Ascending aorta (tissue), 2 donors: ENCODE measurements at places on chromosomes 4 and X. TPM values are rescaled to one million over a fixed set of nuclear protein-coding genes. Genes with fewer than 3 reads are reported as not detected.

DNA sequence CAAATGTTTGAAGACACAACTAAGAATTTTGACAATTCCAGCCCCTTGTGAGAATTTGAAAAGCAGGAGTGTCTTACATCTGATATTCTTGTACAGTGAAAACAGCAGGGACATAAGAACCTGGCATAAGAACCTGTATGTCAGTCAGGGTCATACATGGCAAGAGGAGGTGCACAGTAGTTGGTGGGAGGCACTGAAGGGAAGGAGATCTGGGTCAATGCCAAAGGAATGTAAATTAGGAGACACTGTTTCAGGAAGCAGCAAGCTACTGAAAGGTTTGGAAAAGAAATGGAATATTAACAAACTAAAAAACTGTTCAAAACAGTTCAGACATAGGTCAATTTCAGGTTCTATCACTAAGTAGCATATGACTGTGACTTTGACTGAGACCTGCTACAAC is 25.0 kb upstream of the SPP1 start:
- no peak for DNase-seq

- no peak for DNase-seq
Observed at GRCh38 chr4:129164243-129164642, 68.3 kb downstream of the C4orf33 start.

DNA sequence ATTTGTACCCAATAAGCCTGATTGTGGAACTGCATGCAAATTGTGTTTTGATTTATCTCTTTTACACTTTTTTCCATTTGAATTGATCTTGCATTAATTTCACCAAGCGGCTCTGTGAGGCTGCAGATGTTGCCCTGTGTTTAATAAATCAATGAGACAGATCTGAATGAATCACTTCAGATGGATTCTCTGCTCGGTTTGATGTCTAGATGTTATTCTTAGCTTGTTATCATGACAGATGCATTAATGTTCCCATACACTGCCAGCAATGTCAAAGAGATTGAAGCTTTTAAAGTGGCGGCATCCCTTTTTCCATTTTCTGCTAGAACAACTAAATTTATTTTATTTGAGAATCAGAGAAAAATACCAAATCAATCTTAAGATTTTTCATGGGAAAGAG is 6.3 kb downstream of the DACH2 start:
- no peak for DNase-seq

GRCh38 chr4:95093460-95093859 is 335.7 kb downstream of the BMPR1B start:
- DNase-seq = no peak

GRCh38 chr4:182140547-182140946 is 102.7 kb upstream of the TENM3 start:
- no peak for DNase-seq

- DNase-seq = peak; percentile 52
Observed at GRCh38 chr4:7063362-7063761, 4.5 kb downstream of the GRPEL1 start.

GRCh38 chr4:127975121-127975770 is 10.0 kb downstream of the ABHD18 start:
- no peak for DNase-seq

DNA sequence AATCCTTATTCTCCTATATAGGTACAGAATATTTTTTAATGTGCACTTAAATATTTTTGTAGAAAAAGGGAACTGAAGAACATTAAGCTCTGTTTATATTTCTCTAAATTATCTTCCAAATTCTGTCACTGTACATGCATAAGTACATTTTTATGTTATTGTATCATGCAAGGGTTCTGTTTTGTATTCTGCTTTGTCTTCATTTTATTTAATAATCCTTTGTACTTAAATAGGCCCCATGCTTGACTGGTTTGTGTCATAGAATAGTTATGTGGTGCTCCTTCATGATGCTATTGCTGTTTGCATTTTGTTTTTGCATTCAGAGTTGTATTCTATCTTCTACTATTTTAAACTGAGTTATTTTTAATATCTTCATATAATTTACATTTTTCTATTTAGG is 111.9 kb upstream of the EDNRA start:
- no peak for DNase-seq

GRCh38 chrX:78555401-78555980 is 103.6 kb downstream of the RTL3 start:
- no peak for DNase-seq

DNA sequence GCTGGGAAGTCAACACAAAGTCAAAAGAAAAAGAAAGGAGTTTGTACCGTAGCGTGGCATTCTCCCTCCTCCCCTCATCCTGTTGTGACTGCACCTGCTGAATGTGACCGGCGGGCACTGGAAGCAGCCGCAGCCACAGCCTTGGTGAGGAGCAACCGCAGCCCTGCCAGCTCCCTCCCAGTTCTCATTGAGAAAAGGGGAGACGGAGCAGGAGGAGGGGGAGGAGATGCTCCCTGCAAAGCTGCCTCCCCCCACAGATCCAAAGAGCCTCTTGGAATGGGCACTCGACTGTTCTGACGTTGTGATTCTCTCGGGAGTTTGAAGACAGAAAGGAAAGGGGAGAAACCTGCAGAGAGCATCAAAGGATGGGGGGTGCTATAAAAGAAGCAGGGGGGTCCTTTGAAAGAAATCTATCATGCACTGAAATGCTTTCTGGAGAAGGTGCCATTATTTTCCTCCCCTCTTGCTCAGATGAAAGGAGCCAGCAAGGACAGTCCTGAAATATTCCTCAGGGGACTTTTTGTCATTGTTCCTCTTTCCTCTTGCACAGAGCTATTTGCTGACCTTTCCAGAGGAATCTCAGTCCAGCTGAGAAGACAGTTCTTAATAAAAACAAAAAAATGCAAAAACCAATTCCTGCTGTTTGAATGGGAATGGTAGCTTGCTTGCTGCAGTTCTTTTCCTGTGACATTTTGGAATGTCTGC is 429.7 kb downstream of the MAPK10 start:
- DNase-seq = no peak

DNA sequence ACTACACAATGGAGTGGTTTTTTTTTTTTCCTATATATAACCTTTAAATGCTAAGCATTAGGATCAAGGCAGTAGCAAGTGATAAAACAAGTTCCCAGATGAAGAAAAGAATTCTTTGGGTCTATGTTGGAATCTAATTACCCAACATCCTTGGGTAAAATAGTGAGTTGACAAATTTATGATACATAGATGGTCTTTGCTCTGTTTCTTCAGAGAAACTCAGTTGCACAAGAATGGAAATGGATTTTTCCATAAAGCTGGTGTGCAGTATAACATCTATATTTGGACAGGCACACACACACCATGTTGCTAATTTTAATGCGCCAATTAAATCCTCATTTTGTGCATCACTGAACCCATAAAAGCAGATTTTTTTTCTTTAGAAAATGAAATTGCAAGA is 137.0 kb upstream of the MED14 start:
- DNase-seq = no peak

DNA sequence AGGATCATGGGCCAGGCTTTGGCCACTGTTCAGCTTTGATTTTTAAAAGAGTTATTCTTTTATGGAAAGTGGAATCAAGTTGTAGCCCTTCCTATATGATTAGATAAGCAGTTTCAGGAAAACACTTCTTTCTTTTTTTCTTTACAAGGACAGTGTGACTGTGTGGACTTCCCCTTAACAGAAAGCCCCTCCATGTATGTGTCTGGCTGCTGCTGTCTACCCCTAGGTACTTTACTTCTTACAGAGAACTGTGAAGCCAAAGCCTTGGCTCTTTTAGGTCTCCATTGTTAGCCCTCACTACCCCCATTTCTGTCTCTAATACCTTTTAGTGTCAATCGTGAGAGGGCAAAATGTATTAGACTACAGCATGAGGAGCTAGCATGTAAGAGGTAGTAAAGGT is 19.1 kb downstream of the VSIG1 start:
- DNase-seq = no peak

DNA sequence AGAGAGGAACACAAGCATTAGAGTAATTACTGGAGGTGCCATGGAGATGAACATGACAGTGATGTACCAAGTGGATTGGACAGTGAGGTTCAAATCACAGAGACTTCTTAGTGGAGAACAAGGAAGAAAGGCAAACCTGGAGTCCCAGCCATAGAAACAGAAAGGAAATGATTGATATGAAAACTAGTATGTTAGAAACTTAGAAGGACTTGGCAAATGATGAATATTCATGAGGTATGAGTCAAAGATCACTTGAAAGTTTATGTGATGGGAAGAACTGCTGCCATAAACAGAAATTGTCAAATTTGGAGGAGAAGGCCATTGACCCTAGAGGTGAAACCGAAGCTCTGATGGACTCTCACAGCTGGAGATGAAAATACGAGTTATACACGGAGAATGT is 88.2 kb downstream of the PHOX2B start:
- DNase-seq = no peak

DNA sequence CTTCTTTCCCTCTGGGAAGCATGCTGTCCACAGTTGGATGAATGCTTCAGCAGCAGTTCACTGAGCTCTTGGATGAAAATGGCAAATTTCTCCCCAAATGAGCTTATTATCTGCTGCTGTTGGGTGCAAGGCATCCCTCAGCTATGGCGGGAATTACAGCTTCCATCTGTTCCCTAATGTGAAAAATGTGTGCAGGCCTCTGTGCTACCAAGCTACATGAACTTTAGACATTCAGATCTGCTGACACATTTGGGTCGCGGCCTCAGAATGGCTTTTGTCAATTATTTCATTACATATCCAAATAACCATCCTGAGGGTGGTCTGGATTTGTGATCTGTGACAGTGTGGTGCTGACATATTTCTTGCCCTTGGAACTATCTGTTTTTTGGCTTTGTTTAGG is 119.5 kb upstream of the SCML1 start:
- DNase-seq = no peak

- DNase-seq = no peak
Observed at GRCh38 chr4:24210332-24210902, 320.6 kb upstream of the PPARGC1A start.

- DNase-seq = no peak
Observed at GRCh38 chr4:69531251-69531650, 35.5 kb upstream of the UGT2B4 start.

DNA sequence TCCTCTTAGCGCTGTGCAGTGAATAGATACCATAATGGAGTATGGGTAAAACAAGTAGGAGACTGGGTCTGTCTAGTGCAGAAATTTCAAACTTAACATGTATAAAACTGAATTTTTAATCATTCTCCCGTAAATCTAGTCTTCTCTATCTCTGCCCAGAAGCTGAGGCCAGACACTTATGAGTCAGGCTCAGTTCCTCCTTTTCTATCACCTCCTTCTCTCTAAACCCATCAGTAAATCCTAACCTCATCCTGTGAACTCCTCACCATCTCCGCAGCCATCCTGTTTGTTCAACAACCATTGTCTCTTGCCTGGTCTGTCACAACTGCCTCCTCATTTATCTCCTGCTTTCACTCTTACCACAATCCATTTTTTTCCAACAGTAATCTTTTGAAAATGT is 19.8 kb upstream of the SGMS2 start:
- DNase-seq = no peak

DNA sequence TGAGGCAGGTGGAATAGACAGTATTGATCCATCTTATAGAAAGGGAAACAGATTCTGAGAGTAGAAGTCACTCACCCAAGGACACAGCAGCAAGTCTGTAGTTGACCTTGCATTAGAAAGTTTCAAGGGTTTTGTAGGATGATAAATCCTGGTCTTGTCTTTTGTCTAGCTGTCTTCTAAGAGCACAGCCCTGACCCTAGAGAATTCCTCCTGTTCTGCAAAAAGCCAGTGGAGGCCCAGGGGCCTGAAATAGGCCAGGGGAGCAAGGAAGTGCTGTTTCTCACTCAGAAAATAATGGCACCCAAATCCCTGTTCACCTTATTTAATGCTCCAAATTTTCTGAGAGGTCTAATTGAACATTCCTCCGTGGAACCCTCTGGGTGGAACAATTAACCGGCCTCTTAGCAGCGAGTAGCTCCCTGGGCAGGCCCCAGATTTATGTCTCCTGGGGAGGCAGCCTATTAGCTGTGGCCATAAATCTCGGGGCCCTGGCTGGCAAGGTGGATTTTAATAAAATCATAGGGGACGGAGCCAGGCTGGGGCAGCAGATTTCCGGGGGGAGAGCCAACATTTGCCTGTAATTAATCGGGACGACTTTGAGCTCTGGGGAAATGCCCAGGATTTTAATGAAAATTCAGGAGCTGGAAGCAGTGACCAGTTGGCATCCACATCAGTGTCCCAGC is 49.2 kb upstream of the MSX1 start:
- no peak for DNase-seq

The RNF150 gene
- total RNA-seq = 31.2 TPM

The F8A3 gene
- not detected for total RNA-seq

The SLC10A7 gene
- total RNA-seq = 11.4 TPM

The PABPC1L2A gene
- not detected for total RNA-seq
